ENCODE measurements at places on chromosomes 6 and 20.

DNA sequence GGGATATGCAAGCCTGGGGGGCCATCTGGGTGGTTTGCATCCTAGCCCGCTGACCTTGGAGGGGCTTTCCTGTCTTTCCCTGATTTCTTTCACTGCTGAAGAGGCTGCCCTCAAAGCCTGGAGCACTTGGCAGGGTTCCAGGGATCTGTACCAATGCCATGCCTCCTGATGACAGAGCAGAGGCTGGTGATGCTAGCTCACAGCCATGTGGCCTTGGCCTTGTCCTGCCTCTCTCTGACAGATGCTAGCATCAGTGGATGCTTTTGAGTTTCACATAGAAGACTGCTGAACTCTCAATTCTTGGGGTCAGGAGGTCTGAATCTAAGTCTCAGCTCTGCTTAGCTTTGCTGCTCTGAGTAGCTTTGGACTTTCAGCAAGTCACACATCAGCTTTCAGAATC lies 21.9 kb upstream of the RREB1 start:
- DNase-seq, result peak; percentile 39

- no peak for DNase-seq
Observed at GRCh38 chr20:25496165-25496967, 88.9 kb downstream of the GINS1 start.

- DNase-seq, result no peak
Observed at GRCh38 chr6:114240796-114241195, 102.0 kb downstream of the HS3ST5 start.

- peak; percentile 85 for DNase-seq
Observed at GRCh38 chr6:26296857-26297648, 67.9 kb upstream of the BTN3A2 start.

DNA sequence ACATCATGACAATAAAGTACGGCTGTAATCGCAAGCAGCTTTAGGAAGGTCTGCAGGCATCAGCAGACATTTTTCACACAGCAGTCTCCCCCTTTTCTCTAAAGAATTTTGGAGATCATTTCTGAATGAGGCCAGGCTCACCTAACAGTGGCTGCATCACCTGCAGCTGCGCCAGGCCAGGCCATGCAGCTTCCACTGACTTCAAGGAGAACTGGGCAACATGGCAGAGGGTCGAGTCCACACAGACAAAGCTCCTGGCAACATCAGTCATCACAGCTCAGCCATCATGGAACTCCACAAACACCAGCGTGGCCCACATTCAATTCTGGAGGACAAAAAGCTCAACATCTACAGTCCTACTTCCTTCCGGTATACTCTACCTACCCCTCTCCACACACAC lies 17.8 kb upstream of the FOXC1 start:
- no peak for DNase-seq

DNA sequence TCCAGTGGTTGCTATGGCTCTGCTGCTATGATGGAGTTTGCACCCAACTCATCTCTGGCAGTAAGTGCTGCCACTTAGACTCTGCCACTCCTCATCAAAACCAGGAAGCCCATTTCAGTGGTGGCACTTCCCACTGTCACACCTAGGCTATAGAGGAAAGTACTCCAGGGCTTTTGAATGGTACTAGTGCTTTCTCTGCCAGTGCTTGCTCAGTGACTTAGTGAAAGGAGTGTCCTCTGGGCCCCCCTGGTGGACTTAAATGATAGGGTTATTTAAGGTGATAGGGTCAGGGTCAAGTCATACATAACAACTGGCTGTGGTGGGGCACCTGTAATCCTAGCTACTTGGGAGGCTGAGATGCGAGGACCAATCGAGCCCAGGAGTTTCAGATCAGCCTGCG lies 22.8 kb downstream of the FITM2 start:
- no peak for DNase-seq

DNA sequence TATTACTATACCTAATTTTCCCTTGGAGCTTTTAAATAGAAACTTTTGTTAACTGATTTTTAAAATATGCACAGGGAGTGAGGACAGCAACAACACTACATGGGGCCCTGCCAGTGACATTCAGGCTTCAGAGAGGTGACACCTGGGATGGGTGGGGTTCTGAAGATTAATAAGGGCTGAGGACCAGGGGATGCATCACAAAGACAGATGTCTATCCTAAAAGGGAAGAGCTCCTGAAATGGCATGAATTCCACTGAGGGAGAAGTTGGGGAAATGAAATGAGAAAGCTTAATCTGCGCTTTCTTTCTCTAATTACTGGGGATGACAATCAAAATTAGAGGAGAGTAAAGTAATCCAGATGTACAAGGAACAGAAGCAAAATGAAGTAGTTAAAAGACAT lies 162.8 kb downstream of the BTBD9 start:
- no peak for DNase-seq

GRCh38 chr6:136521427-136521826 lies 28.8 kb downstream of the MAP7 start:
- DNase-seq, result no peak

GRCh38 chr6:105402090-105402938 lies 568 bp downstream of the PREP start:
- DNase-seq, result peak; percentile 36

DNA sequence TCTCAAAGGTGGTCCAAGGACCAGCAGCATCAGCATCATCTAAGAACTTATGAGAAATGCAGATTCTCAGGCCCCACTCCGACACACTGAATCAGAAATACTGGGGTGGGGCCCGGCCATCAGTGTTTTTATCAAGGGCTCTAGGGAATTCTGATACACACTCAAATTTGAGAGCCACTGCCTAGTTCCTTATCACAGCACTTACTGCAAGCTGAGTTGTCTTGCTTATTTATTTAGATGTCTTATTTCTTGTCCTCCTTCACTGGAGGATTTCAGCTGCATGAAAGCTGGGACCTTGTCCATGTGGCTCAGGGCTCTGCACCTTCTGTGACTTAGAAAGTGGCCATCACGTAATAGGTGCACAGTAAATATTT lies 139.4 kb upstream of the RREB1 start:
- DNase-seq, result no peak

- peak; percentile 15 for DNase-seq
Observed at GRCh38 chr6:152160346-152160745, 352.9 kb downstream of the ESR1 start.

DNA sequence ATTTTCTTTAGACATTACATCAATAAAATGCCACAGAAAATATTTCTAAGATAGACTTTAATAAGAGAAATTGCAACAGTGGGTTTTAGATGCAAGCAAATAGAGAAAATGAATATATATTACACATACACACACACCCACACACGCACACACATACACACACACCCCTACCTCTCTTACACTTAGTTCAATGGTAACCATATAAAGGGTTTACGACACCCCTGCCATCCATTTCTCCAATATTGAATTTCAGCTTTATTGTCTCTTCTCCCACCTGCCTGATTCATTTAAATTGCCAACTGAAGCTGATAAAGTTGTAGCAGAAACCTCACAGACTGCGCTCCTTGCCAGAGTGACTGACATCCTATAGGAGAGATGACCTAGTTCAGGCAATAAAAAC lies 154.6 kb downstream of the ADAT2 start:
- no peak for DNase-seq

- DNase-seq, result peak; percentile 68
Observed at GRCh38 chr20:62136283-62137091, 6.7 kb downstream of the PSMA7 start.

DNA sequence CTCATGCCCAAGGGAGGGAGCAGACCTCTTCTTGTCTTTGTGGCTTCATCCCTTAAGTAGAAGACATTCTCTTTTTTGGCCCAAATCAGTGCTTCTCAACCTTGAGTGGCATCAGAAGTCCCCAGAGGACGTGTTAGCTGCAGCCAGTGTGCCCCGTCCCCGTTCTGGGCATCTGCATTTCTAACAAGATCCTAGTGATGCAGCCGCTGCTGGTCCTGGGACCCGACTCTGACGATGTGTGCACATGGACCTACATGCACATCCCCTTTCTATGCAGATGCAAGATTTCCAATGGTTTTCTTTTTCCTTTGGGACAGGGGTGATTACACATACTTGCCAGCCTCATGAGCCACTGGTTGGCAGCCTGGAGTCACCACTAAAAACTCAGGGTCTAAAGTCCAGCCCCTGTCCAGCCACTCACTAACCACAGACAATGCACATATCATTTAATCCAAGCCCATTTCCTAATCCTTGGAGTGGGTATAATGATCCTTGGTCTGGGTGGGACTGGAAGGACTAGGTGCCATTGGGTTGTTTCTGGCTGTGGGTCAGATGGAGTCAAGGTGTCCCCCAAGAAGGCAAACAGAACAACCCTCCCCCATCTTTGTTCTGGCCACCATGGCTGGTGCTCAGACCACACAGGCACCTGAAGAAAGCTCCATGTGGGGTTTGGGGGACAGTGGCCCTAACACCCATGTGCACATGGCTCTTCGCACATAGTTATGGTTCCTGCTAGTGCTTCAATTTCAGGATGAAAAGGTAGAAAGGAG lies 6.4 kb downstream of the ACSS1 start:
- DNase-seq, result no peak

DNA sequence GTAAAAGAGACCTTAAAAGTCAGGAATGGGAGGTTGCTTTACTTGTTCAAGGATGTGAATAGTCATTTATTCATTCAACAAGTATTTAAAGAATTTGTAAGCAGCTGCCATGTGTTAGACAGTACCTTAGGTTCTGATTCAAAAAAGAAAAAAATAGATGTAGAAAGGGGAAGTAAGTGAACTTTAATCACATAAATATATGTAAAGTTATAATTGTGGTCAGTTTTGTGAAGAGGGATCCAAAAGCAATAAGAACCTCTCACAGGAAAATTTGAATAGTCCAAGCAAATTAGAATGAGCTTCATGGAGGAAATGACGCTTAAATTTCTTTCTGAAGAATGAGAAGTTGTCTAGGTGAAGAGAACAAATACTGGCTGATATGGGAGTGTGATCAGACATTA lies 596.1 kb upstream of the CITED2 start:
- DNase-seq, result peak; percentile 76

DNA sequence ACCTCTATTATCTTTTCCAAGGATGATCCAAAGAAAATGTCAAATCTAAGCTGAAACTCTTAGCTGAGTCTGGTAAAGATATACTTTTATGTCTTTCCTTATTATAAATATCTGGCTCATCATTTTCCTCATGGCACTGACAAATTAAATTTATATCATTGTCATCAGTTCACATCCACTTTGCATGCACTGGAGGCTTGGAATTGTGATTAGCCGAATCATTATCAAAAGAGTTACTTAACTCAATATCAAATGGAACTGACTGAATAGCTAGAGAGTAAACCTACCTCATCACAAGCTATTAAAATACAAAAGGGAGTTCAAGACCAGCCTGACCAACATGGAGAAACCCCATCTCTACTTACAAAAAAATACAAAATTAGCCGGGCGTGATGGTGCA lies 713.9 kb upstream of the MARCKS start:
- no peak for DNase-seq

DNA sequence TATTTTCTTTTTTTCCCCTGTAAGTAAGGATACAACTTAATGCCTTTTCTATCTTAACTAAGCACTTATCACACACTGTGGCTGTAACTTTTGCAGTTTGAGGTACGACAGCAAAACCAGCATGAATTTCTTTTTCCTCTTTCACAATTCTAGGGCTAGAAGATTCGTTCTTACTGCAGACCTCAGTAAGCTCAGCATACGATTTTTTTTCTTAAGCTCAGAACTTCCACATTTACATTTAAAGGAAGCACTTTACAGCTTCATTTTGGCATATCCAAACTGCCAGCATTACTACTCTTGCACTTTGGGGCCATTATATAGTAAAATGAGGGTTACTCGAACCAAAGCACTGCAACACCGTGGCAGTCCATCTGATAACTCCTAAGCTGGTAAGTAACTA lies 889 bp upstream of the CHMP4B start:
- no peak for DNase-seq

- DNase-seq, result peak; percentile 48
Observed at GRCh38 chr20:57439432-57439831, 48.2 kb downstream of the RBM38 start.

DNA sequence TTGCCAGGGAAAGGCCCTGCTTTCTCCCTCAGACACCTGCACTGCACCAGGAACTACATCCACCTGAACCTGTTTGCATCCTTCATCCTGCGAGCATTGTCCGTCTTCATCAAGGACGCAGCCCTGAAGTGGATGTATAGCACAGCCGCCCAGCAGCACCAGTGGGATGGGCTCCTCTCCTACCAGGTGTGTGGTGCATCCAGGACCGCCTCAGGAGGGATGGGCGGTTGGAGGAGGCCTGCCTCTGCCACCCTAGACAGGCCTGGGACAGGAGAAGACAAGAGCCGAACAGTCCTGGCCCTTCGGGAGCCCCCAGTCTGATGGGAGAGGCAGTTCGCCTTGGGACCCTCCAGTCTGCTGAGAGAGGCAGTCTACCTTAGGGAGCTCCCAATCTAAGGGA lies 24.2 kb downstream of the GLP1R start:
- no peak for DNase-seq

- peak; percentile 84 for DNase-seq
Observed at GRCh38 chr6:30678964-30679726, 6.3 kb upstream of the DHX16 start.

DNA sequence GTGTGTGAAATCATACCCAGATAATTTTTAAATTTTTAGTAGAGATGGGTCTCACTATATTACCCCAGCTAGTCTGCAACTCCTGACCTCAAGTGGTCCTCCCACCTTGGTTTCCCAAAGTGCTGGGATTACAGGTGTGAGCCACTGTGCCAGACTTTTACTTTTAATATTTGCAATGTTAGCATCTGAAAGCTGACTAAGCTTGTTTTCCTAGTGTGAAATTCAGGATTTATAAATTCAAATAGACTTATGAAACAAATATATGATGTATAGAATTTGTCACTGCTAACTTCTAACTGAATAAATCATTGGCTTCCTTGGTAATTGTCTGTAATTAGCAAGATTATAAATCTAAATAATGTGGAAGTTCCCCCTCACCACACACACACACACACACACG lies 58.8 kb upstream of the SLC22A23 start:
- no peak for DNase-seq

GRCh38 chr6:137197684-137198645 lies 21.2 kb downstream of the IFNGR1 start:
- DNase-seq, result no peak

DNA sequence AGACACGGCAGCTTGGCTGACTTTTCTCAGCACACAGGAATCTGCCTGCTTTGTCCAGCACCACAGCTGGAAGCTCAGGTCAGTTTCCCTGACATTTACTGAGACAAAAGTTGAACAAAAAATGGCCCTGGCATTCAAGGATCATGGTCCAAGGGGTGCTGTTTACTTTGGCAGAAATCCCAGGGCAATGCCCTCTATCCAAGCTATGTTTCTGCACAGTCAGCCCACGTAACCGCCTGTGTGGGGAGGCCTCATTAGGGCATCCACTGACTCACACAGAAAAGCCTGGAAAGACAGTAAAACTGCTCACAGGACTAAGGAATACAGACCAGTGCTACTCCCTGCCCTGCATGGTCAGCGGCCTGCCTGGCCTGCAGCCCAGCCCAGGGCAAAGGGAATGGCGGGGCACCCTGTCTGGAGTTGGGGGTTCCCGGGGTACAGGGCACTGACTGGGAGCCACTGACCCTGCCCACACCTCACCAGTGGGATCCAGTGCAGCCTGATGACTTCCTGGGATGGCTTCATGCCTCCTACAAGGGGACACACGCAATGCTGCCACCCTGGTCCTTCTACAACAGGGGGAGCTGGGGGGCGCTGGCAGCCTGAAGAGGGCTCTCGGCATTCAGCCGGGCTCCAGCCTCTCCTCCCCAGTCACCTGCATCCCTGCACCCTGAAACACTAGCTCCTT lies 77.1 kb downstream of the NINL start:
- DNase-seq, result peak; percentile 93

GRCh38 chr20:31523361-31524283 lies 9.4 kb downstream of the HM13 start:
- DNase-seq, result no peak
